Stimulated activated CD4-positive, alpha-beta T cell treated with anti-CD3 and anti-CD28 coated beads, Interleukin-1b, Interleukin-23, amount 100 ng/mL, for 48 hours (primary cell): ENCODE measurements at places on chromosomes 2 and 18.

DNA sequence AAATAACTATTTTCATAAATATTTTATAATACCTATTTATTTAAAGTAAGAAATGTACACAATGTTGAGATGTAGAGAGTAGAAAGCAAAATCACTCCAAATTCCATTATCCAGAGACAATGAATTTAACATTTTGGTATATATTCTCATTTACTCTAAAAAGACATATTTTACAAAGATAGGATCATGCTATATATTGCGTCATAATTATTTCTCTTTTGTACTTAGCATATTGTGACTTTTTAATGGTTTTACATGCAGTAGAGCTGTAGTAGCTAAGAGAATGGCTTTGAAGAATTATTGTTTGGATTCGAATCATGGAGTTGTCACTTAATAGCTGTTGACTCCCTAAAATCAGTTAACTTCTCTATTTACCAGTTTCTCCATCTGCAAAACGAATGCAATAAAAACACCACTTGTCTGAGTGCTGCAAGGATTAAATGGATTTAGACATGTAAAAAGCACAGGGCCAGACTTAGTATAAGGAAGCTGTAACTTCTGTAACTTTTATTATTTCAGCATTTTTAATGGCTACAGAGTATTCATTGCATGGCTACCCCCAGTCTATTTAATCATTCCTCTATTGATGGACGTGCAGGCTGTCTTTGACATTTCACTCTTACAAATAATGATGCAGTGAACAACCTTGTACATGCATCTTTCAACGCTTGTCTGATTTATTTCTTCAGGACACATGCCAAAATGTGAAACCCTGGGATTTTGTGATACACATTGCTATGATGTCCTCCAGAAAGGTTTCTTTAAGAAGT, 33.2 kb downstream of the KCNS3 start:
- no peak for DNase-seq

GRCh38 chr18:5167831-5168230, 29.2 kb downstream of the AKAIN1 start:
- no peak for DNase-seq

DNA sequence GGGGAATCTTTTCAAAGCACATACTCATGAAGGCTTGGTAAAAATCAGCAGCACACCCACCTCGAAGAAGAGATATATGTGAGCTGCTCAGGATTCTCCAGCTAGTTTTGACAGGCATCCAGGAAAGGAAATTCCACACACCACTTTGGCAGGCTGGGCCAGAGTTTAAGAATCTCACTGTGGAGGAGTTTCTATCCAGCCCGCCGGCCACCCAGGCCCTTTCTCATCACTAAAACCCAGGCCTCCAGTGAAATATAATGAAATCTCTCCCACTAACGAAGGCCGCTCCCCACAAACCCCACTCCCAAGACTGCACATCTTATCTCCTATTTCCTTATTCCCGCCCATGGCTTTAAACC, 202.0 kb downstream of the GLI2 start:
- no peak for DNase-seq

- no peak for DNase-seq
Measured at GRCh38 chr2:130823171-130823885, 13.4 kb upstream of the ARHGEF4 start.

- no peak for DNase-seq
Measured at GRCh38 chr2:231452799-231453508, 11.3 kb downstream of the NCL start.

DNA sequence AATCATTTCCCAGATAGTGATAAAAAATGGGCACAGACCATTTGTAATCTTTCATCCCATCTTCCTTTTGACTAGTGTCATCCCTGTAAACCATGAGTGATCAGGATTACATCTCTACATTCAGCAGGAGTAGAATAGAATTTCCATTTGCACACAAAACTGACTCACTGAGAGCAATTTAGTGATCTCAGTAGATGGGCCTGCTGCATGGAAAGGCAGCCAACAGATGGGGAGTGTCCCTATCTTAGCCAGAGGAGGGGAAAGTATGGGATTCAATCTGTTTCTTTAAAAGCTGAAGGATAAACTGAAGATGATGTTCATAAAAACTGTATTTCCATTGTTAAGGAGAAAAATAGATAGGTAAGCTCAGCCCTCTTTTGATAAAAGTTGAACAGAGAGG, 441.7 kb downstream of the ZNF521 start:
- DNase-seq, result no peak

- no peak for DNase-seq
Measured at GRCh38 chr2:220335591-220335915, 708.1 kb downstream of the SLC4A3 start.

DNA sequence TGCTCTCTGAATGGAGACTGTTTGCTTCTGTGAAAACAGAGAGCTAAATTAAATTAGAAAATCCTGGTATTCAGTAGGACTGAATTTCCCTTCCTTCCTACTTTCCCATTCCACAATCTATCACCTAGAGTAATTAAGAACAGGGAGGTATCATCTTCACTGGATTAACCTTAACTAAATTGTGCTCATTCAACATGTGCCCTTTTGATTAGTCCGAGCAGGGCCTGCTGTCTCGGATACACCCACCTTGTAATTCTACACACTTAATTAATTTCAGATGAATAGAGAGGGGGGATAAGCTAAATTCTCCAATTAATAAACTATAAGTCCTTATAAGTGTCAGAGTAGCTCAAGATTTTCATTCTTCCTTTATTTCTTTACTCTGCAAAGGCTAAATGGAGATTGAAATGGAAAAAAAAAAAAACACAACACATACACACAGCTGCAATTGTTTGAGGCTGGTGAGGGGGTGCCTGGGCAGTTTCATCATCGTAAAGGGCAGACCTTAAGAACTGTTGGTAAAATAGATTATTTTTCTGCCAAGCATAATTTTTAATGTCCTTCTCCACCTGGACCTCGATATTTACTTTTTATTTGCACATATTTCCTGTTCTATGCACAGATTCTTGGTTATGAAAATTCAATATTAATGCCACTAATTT, 157.1 kb upstream of the SIX2 start:
- no peak for DNase-seq

DNA sequence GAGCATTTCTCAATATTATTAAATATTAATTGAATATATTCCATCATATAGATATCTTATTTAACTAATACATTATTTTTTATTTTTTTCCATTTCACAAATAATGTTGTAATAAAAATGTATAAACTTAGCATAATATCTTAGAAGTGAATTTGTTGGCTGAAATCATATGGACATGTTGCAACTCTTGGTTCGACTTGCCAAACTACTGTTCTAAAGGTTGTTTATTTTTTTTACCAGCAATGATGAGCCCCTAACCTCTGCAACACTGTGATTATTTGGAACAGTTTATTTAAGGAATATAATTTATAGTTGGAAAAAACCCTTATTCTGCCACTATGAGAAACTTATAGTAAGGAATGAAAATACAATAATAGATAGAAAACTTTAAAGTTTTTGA, 8.8 kb upstream of the NAB1 start:
- DNase-seq, result no peak

DNA sequence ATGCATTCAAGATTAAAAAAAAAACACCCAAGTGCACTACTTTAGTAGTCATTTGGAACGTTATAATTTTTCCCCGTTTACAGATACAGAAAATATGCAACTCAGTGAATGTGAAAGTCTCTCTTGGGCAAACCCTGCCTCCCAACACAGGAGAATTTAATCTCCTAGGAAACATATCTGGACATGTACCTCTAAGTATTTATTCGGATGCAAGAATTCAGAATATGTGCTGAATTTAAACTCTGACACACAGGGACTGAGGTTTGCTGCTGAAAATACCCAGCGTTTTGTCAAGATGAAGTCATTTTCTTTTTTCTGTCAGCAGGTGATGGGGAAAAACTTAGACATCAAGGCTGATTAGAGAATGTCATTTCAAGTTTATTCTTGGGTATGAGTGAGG, 105.4 kb downstream of the ACKR3 start:
- no peak for DNase-seq

DNA sequence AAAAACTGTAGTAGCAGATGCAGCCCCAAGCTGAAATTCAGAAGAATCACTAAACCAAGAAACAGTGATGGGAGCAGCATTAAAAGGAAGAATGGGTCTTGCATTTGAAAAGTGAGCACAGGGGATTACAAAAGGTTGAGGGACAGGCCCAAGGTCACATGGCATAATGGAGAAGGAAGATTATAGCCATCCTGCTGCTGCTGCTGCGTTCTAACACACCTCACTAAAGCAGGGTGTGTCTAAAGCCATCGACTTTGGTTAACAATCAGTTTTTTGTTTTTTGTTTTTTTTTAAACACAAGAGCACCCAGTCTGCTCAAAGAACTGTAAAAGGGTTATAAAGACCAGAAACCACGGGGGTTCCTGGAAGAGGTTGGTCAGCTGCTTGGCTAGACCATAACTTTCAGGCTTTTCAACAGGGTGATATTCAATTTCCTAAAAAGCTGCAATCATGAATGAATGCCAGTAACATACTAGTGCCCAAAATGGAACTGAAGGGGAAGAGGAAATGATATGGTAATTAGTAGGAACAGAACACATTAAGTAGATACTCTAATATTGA, 102.6 kb downstream of the MYO5B start:
- DNase-seq, result no peak

- DNase-seq, result no peak
Measured at GRCh38 chr2:234823196-234823876, 128.5 kb upstream of the SH3BP4 start.

DNA sequence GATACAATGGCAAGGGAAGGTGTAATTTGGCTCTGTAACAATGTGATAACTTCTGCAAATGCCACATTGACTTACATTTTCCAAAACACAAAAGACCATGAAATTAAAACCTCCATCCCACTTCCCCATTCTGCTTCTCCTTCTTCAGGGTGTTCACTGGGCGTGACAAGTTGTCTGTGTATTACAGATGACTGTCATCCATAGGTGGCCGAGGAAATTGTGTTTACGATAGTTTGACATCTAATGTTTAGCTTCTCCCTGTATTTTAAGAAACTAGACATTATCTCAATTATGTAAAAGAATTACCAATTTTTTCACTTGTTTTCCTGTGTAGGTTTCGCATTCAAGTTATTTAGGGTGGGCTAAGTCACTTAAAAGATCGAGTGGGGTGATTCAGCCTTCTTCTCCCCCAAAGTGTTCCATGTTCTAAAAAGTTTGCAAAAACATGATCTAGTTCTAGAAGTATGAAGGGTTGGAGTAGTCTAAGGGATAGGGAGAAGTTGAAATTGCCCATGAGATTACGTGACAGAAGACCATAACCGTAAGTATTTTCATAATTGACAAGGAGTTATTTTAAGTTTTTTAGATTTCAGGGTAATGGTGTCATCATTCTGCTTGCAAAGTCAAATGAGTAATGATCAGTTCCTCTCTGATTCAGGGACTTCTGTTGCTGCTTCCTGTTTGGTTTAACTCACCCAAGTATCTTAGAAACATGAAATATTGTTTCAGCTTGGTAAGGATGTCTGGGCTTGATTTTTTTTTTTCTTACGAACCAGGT, 25.2 kb upstream of the CYTIP start:
- no peak for DNase-seq

DNA sequence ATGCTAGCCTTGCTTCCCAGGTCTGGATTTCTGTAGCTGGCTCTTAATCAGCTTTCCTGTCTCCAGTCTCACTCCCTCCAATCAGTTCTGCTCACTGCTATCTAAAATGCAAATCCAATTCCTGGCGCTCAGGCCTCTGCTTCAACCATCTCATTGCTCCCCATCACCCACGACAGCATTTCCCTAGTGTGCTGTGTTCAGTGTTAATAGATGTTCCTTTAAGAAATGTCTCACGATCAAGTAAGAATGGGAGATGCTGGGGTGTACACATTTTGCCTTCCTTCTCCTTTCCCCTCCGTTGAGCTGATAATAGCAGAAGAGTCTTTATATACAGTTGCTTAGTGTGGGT, 1.6 kb upstream of the PUM2 start:
- DNase-seq, result no peak

DNA sequence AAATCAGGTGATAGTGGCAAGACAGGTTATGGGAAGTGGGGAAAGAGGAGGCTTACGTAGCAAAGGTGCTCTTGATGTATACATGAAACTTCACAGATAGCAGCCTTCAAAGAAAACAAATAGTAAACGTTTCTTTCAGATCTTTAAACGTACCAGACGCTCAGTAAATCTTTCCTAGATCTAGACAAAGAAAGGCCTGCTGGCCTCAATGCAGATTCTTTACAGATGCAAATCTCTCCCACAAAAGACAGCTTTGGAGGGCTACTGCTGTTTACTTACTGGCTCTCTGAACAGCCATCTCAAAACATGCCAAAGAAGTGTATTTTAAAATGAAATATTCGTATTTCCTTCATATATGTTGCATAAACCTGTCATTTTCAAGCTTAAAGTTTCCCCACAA, 1279.9 kb upstream of the NRXN1 start:
- DNase-seq, result no peak

GRCh38 chr2:85230679-85231467, 96.9 kb downstream of the TGOLN2 start:
- no peak for DNase-seq

DNA sequence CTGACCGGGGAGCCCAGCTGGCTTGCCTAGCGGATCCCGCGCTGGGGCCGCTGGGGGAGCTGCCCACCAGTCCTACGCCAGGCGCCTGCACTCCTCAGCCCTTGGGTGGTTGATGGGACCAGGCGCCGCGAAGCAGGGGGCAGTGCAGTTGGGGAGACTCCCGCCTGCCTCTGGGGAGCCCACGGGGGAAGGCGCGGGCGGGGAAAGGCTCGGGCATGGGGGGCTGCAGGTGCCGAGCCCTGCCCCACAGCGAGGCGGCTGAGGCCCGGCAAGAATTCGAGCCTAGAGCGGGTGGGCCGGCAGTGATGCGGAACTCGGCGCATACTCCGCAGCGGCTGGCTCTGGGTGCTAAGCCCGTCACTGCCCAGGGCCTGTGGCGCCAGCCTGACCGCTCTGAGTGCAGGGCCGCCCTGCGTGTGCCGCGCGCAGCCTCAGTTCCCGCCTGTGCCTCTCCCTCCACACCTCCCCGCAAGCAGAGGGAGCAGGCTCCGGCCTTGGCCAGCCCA, 249.1 kb upstream of the TEKT4 start:
- DNase-seq, result no peak

- DNase-seq, result no peak
Measured at GRCh38 chr2:44456946-44457345, 95.2 kb downstream of the CAMKMT start.

GRCh38 chr2:72668647-72669046, 157.2 kb downstream of the EXOC6B start:
- no peak for DNase-seq

DNA sequence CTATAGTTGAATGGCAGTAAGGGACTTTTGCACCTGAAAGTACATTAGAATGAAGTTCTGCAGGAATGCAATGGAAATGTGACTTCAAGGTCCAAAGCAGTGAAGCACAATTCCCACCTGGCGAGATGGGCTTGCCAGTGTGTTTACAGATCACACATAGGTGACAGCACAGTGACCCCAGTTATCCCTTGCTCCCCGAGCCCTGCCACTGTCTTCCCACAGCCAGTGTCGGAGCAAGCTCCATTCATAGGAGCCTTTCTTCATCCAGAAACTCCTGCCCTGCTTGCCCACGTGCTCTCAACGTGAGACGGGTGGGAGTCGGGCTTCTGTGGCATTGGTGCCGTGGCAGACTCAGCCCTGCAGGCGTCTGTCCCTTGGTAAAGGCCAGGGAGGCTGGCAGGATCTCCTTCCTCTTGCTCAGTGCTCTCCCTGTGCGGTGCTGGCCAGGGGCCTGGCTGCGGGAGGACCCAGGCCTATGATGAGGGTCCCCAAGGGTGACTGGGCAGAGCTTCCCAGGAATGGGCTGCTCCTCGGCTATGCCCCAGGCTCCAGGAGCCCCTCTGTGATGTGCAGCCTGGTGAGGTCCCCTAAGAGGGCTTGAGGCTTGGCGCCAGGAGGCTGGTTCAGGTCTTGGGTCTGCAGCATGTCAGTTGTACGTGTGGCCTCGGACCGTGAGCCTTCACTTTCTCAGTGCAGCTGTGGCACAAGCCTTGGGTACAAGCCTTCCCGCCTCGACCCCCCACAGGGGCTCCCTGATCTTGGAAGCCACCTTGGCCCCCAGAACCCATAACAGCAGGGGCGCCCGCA, 40.2 kb downstream of the SNED1 start:
- DNase-seq, result no peak
